Stimulated activated CD8-positive, alpha-beta memory T cell treated with anti-CD3 and anti-CD28 coated beads, Interleukin-4, amount 100 ng/mL, for 24 hours (primary cell): ENCODE measurements at places on chromosomes 7 and 10.

- no peak for DNase-seq
Measured at GRCh38 chr10:115866691-115867090, 406.3 kb downstream of the GFRA1 start.

DNA sequence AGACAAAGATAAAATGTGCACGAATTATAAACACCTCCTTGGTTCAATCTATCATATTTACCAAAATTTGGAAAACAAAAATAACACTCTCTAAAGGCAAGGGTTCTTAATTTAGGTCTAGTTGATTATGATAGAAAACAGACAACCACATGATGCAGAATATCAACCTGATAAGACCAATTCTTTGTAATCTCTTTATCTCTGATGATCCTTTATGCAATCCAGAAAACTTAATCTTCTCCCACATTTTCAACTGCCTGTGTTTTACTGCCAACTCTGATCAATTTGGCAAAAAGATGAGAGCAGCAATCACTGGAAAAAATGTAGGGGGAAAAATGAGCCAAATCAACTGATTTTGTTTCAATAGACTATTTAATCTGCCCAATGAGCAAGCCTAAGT is 148.5 kb downstream of the LRRN3 start:
- DNase-seq = no peak

DNA sequence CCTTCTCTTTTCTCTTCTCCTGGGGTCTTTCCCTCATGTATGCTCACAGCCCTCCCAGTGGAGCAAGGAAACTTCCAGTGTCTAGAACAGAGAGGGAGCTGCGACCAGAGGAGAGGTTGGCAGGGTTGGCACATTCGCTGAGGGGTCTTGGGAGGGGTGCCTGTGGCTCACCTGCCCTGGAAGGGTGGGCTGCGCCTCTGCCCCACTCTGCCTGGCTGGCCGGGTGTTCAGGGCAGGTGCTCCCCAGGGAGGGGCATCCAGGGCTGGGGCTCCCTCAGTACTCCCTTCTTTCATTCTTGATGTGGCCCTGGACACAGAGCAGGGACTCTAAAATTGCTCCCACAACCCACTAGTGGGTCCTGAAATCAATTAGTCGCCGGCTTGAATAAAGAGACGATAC is 16.9 kb downstream of the SHH start:
- no peak for DNase-seq

GRCh38 chr10:43649185-43649523 is 473 bp upstream of the ZNF32 start:
- DNase-seq = no peak

DNA sequence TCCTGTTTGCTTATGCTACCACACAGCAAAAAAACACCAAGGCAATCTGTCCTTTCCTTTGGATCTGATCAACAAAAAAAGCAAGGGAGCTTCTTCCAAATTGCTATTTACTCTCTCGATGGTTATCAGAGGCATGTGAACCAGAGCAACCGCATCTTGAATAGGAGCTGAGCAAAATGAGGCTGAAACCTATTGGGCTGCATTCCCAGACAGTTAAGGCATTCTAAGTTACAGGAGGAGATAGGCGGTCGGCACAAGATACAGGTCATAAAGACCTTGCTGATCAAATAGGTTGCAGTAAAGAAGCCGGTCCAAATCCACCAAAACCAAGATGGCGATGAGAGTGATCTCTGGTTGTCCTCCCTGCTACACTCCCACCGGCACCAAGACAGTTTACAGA is 76.8 kb upstream of the FRMD4A start:
- no peak for DNase-seq

- DNase-seq = no peak
Measured at GRCh38 chr7:22867003-22867402, 44.4 kb upstream of the TOMM7 start.

- no peak for DNase-seq
Measured at GRCh38 chr7:70113078-70113477, 514.8 kb downstream of the AUTS2 start.

DNA sequence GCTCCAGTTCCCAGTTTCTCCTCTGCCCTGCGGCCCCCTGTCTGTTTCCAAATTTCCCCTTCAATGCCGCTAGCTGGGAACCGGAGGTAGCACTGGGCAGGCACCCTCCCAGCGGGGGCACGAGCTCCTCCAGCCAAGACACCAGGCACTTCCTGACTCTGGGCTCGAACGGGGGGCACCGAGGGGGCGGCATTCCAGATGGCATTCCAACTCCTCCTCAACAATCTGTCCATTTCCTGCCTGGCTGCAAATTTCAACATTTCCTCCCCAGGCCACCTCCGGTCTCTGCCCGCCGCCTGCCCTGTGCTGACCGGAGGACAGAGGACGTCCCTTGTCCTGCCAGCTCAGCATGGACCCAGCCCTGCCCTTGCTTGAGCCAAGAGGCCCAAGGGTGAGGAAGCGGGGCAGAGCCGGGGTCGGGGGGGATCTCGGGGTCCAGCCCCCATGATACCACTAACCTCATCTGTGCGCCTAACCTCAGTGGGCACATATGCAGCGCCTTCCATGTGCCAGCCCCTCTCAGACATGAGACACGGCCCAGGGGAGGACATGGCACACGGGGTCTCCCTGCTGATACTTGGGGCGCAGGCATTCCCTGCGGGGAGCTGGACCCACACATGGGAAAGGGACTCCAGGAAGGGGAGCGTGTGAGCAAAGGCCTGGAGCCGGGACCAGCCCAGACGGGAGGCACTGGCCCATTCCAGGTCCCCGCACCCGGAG is 58.0 kb downstream of the PDGFA start:
- no peak for DNase-seq

GRCh38 chr7:441684-442421 is 77.8 kb downstream of the PDGFA start:
- no peak for DNase-seq

- no peak for DNase-seq
Measured at GRCh38 chr10:19970256-19970655, 154.0 kb downstream of the PLXDC2 start.

GRCh38 chr10:547591-548081 is 141.8 kb downstream of the DIP2C start:
- DNase-seq = no peak

DNA sequence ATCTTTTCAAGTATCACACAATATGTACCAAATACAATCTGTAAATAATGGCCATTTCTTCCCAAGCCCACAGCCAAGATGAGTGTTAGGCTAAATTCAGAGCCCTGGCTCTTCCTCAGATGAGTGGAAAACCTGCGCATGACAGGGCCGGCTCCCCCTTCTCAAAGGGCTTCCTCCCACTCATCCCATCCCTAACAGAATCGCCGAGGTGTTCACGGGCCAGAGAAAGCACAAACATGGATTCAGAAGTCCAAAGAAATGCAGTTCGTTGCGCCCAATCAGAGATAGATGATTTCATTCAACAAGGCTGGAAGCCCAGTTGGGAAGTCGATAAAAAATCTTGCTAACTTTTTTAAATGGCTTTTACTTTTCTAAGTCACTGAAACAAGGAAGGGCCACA is 121.8 kb downstream of the UBE2H start:
- DNase-seq = no peak
